ENCODE measurements at places on chromosomes 6 and 20. TPM values are rescaled to one million over a fixed set of nuclear protein-coding genes. Genes with fewer than 3 reads are reported as not detected.
A peak's percentile ranks its signal among the peaks of the same experiment; 100 is the strongest.

GRCh38 chr20:52754366-52754765 lies 217.8 kb upstream of the TSHZ2 start:
- DNase-seq: no peak

DNA sequence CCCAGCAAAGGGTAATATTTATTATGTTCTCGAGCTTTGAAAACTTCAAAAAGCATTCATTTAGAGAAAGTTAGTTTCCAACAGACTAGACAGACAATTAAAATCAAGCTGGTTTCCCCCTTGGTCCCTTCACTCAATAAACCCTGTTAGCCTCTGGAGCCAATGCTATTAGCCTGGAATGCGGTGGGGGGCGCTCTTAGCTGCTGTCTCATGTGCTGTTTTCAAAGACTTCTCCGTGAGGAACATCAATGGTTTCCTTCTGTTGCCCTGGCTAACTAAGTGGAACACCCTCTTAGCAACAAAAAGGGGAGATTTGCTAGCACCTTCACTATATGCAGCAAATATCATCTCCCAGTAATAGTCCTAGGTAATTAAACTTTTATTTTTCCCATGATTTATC lies 86.4 kb downstream of the LY86 start:
- no peak for DNase-seq

- no peak for DNase-seq
These were observed 101.6 kb upstream of the CEP162 start for GRCh38 chr6:84329077-84329476.

DNA sequence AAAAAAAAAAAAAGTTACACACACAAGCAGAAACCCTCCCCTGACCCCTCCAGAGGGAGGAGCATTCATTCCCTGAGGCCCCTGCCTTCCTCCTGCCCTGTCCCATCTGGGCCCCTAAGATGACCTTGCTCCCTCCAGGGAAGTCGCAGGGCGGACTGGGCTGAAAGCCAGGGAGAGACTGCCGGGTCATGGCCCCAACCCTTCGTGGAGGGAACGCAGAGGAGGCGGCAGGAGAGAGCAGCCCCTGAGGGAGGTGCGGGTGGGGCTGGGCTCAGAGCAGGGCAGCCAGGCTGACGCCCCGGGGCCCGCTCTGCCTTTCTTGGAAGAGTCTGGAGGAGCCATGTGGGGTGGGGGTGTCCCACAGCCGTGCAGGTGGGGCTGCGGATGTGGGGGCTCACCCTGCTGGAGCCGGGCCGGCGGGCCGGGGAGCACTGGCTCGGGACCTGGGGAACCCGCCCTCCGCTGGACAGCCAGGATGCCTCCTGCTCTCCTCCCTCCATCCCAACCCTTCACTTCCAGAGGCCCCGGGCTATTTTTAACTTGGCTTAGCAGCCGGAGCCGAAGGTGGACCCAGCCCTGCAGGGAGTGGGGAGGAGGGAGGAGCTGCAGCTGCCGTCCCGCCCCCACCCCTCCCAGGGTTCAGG lies 15.0 kb upstream of the ABHD16B start:
- peak; percentile 94 for DNase-seq

- DNase-seq: peak; percentile 50
These were observed 721 bp downstream of the KDM1B start for GRCh38 chr6:18155864-18156421.

GRCh38 chr20:24937579-24937978 lies 11.5 kb upstream of the CST7 start:
- no peak for DNase-seq

DNA sequence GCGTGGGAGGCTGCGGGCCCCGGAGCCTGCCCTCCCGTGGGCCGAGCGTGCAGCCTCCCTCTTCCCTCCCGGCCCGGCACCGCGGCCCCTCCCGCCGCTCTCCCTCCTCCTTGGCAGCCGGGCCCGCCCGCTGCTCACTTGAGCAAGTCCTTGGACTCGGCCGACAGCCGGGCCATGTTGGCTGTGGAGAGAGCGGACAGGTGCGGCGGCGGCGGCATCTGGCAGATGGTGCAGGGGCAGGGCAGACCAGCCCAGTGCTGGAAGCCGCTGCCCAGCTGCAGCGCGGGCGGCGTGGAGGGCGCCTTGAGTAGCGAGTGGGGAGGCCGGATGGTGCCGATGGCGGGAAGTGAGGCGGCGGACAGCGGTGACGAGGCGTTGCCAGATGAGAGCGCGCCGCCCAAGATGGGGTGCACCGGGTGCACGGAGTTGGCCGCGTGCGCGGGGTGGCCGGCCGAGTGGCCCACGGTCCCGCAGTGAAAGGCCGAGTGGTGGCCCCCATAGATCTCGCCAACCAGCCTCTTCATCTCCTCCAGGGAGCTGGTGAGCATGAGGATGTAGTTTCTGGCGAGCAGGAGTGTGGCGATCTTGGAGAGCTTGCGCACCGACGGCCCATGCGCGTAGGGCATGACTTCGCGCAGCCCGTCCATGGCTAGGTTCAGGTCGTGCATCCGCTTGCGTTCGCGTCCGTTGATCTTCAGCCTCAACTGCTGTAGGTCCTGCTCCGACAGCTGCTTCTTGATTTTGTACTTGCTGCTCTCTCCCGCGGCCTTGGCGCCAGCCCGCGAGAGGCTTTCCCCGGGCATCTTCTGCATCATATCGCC lies 766 bp downstream of the OLIG3 start:
- DNase-seq: no peak

DNA sequence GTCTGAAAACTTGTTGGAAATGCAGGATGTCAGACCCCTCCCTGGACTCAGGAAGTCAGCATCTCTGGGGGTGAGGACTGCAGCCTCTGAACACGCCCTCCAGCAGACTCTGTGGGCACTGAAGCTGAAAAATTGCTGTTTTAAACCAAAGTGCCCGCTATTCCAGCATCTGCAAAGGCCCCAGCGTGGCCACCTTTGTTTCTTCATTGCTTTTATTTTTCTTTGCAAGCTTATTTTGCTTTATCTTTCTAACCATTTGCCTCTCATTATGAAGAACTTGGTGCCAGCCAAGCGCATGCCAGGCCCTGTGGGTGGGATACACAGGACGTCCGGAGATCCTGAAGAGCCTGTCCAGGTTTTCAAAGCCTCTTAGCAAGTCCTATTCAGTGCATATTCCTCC lies 203.9 kb upstream of the CST7 start:
- DNase-seq: no peak

GRCh38 chr6:70524721-70525286 lies 41.9 kb upstream of the SDHAF4 start:
- DNase-seq: no peak

GRCh38 chr6:117463762-117464665 lies 18.5 kb upstream of the DCBLD1 start:
- peak; percentile 61 for DNase-seq

- no peak for DNase-seq
These were observed at the start of gene GDAP1L1 for GRCh38 chr20:44247131-44247571. TSS of gene GDAP1L1 (plus strand) at chr20:44247308. CDS start at chr20:44247335, 27 bp downstream.

- no peak for DNase-seq
These were observed 64.9 kb downstream of the CSE1L start for GRCh38 chr20:49110767-49111694.

- no peak for DNase-seq
These were observed 22.6 kb downstream of the GNL1 start for GRCh38 chr6:30533460-30534294.

GRCh38 chr6:33654831-33655554 lies 33.9 kb downstream of the ITPR3 start:
- DNase-seq: no peak

DNA sequence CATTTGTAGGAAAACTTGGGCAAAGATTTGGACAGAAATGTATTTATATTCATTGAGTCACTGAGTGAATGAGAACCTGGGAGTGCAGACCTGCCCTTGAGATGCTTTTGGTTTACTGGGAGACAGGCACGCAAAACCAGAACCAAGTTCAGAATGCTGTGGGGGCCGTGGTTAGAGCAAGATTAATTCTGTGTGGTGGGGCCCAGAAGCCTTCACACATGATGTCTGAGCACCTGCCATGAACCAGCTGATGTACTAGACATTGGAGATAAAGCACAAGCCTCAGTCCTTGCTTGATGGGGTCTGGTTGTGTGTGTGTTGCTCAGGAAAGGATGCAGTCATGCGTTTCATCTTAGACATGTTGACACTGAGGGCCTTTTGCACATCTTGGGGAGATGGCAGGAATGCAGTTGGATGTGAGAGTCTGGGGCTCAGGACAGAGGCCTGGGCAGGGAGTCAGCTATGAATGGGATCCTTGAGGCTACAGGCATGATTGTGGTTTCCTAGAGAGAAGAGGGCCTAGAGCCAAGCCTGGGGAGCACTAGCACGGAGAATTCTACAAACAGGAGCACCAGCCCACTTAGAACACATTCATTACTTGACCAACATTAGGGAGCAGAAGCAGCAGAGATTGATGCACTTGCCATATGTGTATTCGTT lies 114.3 kb upstream of the TMEM181 start:
- no peak for DNase-seq

- no peak for DNase-seq
These were observed 136.1 kb downstream of the INSM1 start for GRCh38 chr20:20503777-20504530.

The TRIM15 gene
- total RNA-seq: 0.48 TPM

The MAPK14 gene
- 68.9 TPM for total RNA-seq

The RHAG gene
- total RNA-seq: not detected

The BFSP1 gene
- 2.9 TPM for total RNA-seq

The TPD52L1 gene
- total RNA-seq: 155 TPM

The TGM3 gene
- total RNA-seq: not detected

The SNAP25 gene
- total RNA-seq: 6.7 TPM

The PROKR2 gene
- not detected for total RNA-seq

The CFAP206 gene
- 5.1 TPM for total RNA-seq

The VIP gene
- total RNA-seq: 5.3 TPM

The DDRGK1 gene
- total RNA-seq: 14.4 TPM

The AP5S1 gene
- total RNA-seq: 6.3 TPM

The PI3 gene
- total RNA-seq: not detected

The CLVS2 gene
- 4.1 TPM for total RNA-seq
